ENCODE measurements at places on chromosomes 2 and 18.

- no peak for DNase-seq
Measured at GRCh38 chr2:127225186-127225960, 5.3 kb upstream of the CYP27C1 start.

DNA sequence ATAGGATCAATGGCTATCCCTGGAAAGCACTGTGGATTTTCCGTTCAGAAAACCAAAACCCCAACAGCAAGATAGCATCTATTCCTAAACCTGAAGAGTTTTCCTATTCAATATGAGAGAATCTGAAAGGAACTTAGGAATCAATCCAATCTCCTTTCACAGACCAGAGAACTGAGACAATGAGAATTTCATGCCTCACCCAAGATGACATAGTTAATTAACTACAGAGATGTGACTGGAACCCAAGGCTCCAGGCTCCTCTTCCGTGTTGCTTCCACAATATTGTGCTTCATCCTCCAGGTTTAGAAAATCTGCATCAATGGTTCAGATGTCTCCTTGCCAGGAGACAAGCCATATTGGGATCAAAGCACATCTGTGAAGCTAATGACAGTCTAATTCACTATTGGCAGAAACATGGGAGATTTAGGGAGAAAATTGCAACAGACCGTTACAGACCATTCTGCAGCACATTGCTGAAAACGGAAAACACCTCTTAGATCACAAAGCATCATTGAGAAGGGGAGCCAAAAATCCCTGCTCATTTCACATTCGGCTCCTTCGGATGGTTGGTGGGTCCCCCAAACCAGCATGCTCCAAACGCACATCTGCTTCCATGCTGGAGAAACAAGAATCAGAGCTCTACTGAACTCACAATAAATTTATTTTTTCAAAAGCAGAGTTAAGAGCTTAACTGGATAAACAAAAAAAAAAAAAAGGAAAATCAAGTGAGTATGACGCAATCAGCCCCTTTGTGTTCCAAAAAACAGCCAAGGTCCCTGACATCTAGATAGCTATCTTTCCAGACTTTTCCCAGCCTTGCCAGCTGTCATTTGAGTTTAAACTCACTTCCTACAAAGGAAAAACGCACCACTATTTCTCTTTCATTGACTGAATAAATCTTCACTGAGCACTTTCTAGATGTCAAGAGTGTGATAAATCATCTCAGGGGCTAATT lies 290.3 kb downstream of the C1D start:
- DNase-seq, result no peak

DNA sequence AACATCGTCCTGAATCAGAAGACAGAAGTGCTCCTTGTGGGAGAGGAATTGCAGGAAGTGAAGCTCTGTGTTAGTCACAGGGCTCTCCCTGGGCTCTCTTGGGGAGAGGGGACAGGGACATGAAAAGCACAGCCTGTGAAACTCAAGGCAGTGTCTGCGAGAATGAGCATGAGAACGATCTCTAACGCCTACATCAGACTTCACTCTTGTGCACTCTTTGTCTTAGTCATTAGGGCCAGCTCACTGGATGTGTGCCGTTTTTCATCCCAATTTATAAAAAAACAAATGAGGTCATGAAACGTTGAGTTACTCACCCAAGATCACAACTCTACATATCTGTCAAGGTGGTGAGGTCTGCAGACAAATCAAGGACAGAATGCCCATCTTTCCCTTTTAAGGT lies 27.0 kb upstream of the TWIST2 start:
- no peak for DNase-seq

- DNase-seq, result peak; percentile 10
Measured at GRCh38 chr2:106269591-106270291, 75.6 kb upstream of the UXS1 start.

DNA sequence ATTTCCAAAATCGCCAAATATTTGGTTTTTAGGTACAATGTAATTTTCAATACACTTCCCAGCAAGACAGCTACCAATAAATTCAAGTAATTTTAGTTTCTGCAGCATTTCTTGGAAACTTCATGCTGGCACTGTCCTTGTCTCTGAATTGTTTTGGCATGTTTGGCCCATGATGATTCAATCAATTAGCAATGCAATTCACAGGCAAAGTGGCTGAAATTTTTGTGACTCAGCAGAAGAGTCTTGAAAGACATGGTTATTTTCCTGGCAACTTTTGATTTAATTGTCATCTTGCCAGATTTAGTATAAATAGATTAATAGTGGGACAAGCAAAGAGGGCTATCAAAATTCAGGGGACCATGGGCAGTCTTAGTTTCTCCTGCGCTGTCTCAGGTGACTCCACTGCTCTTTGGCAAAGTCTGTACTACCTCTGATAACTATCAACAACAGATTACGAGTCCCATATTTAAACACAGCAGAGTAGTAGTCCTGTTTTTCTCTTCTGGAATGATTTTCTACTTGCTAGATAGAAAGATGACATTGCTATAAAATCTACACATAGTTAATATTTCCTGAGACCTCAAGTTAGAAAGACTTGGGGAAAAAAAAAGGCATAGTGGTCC lies 88.9 kb upstream of the CYP26B1 start:
- DNase-seq, result no peak

DNA sequence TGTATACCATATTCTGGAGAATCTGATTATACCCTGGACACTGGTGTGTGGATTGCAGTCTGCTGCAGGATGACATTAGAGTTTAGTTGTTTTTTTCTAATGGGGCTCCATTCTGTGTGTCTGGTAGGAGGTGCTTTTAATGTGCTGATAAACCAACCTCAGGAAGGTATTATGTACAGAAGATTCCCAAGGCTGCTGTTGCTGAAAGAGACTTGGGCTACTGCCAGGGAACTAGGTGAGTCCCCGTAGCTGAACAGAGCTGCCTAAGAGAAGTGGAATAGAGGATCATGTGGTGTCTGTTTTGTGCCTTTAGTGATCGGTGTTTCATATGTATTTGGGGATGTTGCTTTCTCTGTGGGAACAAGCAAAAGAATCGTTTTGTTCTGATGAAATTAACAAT lies 16.5 kb downstream of the SPATA3 start:
- no peak for DNase-seq

GRCh38 chr2:16059393-16060016 lies 119.2 kb downstream of the MYCN start:
- no peak for DNase-seq

DNA sequence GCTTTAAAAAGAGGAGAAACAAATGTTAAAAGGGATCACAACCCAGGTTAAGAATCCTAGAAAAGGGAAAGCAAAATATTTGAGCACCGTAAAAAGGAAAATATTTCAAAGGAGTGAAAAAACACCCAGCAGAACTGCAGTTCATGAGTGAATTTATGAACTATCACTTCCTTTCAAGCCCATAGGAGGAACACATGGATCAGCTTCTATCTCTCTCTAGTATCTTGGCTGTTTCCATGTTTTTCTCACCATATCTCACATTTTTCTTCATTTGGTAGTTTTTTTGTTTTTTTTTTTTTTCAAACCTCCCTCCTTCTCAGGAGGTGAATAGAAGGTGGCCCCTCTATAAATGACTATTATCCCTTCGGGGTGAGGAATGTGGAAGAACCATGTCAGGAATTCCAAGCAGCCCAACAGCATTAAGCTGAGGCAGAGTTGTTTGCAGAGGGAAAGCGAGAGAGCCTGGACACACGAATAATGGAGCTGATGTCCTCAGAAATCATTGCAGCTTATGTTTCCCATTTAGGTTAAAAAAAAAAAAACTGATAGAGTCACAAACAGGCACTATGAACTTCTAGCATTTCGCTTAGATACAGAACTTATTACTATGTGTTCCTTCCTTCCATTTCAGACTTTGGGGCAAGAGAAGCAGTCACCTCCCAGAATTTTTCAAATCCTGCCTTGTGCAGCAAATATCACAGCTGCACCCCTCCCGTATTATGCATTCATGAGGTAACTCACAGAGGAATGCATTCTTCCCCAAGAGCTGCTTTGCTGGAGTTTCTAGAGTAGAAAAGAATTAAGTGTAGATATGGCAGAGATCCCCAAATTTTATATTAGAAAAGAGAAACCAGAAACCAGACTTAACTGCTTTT lies 315.6 kb downstream of the IRS1 start:
- DNase-seq, result no peak

DNA sequence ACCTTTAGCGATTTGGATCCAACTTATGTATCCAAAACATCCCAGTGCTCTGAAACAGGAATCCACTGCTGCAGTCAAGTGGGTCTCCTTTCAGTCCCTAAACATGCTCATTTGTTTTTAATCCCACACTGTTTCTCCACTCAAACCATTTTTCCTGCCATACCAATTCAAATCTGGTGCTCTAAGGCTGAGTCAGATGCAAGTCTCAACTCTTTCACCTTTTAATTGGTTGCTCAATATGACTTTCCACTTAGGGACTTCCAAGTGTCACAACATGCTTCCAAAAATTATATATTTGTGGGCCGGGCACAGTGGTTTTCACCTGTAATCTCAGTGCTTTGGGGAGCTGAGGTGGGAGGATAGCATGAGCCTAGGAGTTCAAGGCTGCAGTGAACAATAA lies 113.4 kb upstream of the TANK start:
- DNase-seq, result no peak

GRCh38 chr2:152100961-152101360 lies 2.1 kb upstream of the CACNB4 start:
- DNase-seq, result no peak

All from germinal center (tissue), 1 donor.